Left ventricle myocardium superior (tissue), 1 donor: ENCODE measurements at places on chromosomes 7 and 10. TPM values are rescaled to one million over a fixed set of nuclear protein-coding genes. Genes with fewer than 3 reads are reported as not detected.

DNA sequence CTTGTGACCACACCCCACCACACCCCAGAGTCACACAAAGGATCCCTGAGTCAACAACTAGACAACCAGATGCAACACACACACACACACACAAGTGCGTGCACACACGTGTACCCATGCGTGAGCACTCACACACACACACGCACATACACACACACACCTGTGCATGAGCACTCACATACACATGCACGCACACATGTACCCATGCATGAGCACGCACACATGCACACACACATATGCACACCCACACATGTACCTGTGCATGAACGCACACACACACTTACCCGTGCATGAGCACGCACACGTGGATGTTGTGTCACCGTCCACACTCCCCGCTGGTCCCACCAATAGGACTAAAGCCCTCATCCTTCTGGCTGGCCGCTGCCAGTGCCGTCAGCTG is 60.4 kb downstream of the HTR5A start:
- no peak for DNase-seq

Gene KNDC1
- 0.20 TPM for total RNA-seq

- no peak for DNase-seq
These were observed 44.5 kb downstream of the HHEX start for GRCh38 chr10:92734301-92734700.

- no peak for DNase-seq
These were observed 866.4 kb downstream of the LRMDA start for GRCh38 chr10:76297780-76298281.
